ENCODE measurements at places on chromosomes 3 and 15.
A peak's percentile ranks its signal among the peaks of the same experiment; 100 is the strongest.

DNA sequence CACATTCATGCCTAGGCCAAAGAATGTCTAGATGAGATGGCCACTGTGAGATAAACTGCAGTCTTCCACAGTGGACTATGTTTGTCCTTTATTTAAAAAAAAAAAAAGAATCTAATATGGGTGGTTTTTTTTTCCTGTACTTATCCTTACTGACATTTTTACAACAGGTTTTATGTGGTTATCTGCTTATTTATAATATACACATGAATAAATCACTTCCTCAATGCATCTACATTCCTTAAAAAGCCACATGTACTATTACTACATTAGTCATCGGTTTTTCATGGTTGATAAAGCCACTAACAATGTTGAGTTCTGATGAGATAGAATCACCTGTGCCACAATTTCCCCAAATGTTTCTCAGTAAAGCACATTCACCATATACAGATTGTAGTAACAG is 341.3 kb upstream of the THBS1 start:
- DNase-seq: no peak

DNA sequence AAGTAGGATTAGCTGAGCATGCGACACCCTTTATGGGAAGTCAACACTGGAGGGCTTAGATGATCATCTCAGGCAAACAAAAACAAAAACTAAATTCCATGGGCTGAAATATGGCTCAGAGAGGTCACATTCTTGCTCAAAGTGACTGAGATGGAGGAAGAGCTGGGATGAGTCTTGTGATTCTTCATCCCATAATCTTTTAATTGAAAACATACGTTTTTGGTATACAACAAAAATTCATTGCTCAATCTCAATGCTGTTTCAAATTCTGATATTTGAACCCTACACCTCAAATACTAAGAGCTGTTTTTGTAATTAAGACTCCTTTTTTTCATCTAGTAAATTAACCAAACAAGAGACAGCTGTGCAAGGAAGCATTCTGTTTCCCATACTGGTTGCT is 257.0 kb downstream of the NR1D2 start:
- no peak for DNase-seq

DNA sequence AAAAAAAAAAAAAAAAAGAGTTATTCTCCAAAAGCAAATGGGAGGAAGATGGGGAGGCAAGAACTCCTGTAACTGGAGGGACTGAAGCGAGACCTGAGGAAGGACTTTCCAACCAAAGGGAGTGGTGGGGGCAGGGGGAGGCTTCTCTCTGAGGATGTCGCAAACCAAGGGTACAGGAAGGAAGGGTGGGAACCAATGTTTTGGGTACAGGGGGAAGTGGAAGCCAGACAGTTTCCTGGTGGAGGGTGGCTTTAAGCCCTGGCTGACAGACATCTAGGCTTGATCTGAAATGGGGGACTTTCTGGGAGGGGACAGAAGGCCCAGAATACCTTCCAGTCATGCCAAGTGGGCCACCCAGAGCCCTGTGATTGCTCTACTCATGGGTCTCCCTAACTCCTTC is 27.0 kb downstream of the VIPR1 start:
- DNase-seq: no peak

DNA sequence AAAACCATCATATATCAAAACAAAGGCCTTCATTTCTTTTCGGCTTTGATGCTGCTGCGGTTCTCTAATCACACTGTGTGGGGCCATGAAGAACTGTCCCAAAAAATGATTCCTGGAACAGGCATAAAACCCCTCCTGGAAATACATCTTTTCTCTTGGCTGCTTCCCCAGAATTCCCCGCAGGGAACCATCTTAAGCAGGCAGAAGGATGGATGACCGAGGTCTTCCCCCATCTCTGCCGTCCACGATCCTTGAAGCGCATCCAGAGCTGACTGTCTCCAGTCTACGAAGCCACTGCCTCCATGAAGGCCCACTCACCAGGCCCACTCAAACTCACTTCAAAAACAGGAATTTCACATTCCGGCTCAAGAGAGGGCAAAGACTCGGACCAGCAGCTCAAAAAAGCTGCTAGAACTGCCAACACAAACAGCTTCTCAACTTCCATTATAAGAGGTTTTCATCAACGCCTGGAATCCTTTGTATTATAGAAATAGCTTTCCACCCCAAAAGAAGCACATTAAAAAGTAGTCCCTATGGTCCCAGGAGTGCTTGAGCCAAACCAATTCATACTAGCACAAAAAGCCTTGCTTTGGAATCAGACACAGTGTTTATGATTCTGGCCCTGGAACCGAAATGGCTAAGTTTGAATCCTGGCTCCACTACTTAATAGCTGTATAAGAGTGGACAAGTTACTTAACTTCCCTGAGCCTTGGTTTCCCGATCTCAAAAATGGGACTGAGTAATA is 487.5 kb upstream of the WNT5A start:
- DNase-seq: no peak

DNA sequence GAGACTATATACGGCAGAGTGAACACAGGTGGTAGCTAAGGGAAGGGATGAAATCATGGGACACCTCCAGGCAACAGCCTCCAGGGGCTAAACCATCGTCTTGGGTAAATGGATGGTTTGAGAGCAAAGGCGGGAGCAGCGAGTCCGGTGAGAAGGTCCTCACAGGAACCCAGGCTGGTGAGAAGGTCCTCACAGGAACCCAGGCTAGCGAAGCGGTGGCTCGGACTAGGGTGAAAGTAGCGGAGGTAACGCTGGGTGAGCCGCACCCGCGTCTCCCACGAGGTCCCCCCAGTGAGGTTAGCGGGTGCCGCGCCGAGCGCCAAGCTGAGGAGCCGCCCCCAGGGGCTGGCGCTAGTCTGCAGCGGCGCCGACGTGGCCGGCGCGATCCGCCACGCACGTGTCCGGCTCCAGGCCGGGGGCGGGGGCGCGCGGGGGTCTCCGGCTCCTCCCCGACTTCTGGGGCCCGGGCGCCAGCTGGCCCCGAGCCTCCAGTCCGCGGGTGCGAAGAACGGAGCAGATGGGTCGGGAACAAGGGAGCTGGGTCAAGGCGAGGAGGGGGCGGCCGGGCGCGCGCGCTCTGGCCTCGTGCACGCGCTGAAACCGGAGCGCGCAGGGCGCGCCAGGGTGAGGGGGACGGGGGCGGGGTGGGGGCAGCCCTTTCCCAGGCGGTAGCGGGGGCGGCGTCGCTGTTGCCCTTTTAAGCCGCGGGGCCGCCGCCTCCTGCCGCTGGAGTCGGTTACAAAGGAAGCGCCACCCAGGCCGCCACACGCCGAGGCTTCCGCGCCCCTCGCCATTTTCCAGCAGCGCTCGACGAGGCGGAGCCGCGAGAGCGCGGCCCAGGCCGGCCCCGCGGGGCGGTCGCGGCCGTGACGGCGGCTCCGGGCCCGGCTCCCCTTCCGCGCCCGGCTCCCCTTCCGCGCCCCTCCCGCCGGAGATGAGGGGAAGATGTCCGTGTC is at the start of gene UBE2Q2:
UBE2Q2 (plus strand) TSS at position 726 of the 956 bp plus-strand sequence; CDS start at position 946, 220 bp downstream.
- no peak for DNase-seq

DNA sequence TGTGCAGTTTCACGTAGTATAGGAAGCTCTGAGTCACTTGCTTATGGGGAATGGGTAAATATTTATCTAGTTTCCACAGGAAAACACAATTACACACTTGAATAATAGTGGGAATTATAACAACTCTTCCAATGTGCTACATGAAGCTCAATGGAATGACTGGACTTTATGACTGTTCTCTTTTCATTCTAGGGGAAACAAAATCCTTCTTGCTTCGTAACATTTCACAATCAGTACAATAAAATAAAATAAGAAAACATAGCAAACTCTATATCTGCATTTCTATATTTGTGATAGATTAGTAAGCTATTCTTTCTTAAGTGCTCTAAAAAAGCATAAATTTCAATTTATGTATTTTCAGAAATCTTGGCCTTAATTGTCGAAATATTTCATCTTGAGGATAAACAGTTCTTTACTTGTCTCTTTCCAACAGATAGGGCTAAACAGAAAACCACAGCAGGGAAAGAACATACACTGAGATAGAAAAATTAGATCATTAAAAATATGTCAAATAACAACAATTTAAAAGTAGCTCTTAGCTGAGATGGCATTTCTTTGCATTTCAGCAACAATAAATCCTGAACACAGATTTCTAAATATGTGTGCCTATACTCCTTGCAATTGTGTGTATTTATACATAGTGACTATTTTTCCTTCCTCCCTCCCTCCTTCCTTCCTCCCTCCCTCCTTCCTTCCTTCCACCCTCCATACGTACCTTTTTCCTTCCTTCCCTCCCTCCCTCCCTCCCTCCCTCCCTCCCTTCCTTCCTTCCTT is 395.5 kb upstream of the KCNMB2 start:
- no peak for DNase-seq

- DNase-seq: no peak
These were observed 59.2 kb upstream of the IL12A start for GRCh38 chr3:159929171-159930141.

DNA sequence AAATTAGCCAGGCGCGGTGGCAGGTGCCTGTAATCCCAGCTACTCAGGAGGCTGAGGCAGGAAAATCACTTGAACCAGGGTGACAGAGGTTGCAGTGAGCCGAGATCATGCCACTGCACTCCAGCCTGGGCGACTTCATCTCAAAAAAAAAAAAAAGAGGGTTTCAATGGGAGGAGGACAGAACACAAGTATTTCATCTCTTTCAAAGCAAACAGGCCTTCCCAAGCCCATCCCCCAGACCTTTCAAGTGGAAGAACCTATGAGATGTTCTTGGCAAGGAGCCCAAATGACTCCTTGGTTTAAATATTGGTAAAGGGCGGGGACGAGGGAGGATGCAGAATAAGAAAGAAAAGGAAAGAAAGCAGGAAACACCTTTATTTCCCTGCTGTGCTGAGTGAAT is 62.2 kb upstream of the MCF2L2 start:
- peak; percentile 55 for DNase-seq

DNA sequence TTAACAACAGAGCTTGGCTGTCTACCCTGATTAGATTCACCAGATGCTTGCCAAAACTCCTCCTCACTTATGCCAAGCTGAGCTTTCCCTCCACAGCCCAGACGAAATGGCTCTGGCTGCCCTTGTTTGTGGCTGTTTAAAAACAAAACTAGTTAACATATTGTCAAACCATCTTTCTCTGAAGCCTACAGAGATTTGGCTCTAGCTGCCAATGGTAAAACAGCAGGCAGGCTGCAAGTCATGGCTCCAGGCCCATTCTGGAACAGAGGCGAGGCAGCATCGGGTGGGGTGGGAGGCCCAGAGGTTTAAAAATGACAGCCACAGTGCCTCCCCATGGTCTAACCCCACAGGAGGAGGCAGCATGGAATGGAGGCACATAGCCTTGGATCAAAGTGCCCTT is 75.9 kb downstream of the SCN5A start:
- DNase-seq: no peak

DNA sequence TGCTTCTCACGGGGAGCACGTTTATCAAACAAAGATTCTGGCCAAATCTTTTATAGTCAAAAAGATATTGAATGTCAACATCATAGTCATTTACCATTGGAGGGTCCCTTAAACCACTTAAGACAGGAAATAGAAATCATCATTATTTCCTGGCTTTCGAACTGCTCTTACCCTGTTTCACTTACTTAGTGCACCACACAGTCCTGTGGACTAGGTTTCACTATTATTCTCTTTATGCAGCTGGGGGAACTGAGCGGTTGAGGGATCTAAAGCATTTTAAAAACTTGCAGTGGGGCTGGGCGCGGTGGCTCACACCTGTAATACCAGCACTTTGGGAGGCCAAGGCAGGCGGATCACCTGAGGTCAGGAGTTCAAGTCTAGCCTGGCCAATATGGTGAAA is 13.7 kb upstream of the TPRG1 start:
- DNase-seq: no peak

Data from NCI-H2081 treated with DMSO at 0.1 percent for 48 hours (cell line).